ENCODE measurements at places on chromosomes 13 and 19. TPM values are rescaled to one million over a fixed set of nuclear protein-coding genes. Genes with fewer than 3 reads are reported as not detected.

- no peak for DNase-seq
Measured at GRCh38 chr19:46390866-46391265, 22.5 kb downstream of the CCDC8 start.

DNA sequence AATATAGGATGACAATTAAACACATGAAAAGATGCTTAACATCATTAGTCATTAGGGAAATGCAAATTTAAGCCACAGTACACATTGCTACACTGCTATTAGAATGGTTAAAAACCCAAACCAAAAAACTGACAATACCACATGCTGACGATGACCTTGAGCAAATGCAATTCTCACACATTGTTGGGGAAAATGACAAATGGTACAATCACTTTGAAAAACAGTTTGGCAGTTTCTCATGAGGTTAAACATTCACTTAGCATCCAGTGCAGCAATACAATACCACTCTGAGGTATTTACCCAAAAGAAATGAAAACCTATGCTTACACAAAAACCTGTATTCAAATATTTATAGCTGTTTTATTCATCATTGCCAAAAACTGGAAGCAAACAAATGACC is 11.3 kb downstream of the FLT3 start:
- no peak for DNase-seq

DNA sequence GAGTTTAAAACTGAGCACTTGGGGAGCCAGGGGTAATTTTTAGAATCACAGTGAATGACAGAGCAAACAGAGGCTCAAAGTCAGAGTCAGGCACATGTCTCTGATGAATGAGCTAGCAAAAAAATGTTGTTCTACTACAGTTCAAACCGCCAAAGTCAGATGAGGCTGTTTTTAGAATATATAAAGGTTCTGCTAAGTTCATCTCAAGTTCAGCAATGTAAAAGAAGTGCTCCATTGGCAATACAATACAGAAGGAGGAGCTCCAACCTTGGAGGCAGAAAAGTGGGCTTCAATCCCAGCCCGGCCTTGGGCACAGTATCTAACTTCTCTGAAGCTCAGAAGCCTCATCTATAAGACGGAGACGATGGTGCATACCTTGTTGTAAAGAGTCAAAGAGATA is 70.1 kb upstream of the IPO5 start:
- no peak for DNase-seq

DNA sequence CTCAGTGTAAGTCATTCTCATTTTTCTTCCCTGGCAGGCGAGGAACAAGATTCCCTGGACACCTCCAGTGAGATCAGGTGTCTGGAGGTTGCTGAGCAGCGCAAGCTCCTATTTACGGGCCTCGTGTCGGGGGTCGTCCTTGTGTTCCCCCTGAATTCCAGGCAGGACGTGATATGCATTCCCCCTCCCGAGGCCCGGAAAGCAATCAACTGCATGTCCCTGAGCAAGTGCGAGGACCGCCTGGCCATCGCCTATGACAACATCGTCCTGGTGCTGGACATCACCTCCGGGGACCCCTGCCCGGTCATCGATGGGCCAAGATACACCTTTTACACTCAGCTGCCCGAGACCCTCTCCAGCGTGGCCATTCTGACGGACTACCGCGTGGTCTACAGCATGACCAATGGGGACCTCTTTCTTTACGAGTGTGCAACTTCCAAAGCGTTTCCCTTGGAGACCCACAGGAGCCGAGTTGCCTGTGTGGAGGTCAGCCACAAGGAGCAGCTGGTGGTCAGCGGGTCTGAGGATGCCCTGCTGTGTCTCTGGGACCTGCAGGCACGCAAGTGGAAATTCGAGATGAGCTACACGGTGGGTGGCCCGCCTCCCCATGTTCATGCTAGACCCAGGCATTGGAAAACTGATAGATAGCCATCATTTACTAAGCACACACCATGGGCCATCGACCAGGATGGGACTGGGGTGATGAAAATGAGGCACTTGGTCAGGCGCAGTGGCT is 21.5 kb upstream of the SIN3B start:
- DNase-seq: no peak

DNA sequence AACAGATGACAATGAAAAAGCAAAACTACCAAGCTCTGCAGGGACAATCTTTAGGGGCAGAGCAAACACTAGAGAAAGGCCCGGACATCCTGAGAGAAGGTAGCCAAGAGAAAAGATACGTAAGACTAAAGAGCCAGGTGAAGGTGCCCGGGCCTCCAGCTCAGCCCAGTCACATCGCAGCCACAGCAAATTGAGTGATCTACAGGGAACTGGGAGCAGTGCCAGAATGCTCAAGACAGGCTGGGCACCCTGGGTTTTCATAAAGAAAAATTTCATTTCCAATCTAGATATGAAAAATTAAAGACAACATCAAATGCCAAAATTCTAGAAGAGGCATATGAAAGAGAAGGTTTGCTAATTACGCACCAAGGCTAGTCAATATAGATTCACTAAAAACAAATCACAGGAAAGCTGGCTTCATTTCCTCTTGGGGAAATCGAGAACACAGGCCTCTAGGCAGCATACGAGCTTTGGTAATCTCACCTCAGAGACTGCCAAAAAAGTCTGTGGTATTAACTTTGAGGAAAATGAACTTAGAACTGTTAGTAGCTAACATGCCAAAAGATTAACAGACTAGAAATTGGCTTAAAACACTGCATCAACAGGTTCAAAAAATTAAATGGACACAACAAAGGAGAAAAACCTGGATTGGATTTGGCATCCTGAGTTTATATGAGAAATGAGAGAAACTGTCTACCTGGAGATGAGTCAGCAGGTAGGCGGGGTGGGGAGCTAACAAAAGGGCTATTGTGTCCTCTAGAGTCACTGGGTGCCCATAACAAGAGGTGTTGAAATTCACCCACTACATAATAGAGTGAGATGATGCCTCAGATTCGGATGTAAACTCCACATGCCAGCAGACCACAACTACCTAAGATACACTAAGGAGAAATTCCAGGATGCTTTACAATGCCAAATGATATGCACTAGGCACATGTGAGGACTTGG is 6.6 kb downstream of the ANKRD10 start:
- DNase-seq: no peak

DNA sequence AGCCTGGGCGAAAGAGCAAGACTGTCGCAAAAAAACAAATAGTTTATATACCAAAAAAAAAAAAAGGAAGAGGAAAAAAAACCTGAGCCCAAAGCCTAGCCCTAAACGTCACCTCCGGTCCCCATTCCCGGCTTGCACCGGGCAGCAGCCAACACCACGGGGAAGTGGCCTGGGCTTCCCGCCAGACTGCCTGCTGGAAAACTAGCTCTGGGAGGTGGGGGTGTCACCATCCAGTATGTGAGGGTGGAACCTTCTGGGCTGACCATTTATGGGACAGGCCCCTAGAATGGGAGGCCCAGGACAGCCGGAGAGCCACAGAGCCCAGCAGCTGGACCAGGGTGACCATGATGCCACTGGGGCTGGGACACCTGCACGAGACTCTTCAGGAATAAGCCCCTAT is 37.3 kb downstream of the IL12RB1 start:
- no peak for DNase-seq

GRCh38 chr19:35459414-35460082 is 11.5 kb downstream of the FFAR2 start:
- no peak for DNase-seq

The TEX101 gene
- total RNA-seq: not detected

- no peak for DNase-seq
Measured at GRCh38 chr19:49579947-49580263, 451 bp downstream of the NOSIP start.

DNA sequence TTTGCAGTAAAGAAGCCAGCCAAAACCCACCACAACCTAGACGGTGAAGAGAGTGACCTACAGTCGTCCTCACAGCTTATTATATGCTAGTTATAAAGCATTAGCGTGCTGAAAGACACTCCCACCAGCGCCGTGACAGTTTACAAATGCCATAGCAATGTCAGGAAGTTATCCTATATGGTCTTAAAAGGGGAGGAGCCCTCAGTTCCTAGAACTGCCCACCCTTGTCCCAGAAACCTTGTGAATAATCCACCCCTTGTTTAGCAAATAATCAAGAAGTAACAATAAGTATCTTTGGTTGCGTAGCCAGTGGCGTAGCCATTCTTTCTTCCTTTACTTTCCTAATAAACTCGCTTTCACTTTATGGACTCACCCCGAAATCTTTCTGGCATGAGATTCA is 227.9 kb upstream of the ARGLU1 start:
- DNase-seq: no peak

DNA sequence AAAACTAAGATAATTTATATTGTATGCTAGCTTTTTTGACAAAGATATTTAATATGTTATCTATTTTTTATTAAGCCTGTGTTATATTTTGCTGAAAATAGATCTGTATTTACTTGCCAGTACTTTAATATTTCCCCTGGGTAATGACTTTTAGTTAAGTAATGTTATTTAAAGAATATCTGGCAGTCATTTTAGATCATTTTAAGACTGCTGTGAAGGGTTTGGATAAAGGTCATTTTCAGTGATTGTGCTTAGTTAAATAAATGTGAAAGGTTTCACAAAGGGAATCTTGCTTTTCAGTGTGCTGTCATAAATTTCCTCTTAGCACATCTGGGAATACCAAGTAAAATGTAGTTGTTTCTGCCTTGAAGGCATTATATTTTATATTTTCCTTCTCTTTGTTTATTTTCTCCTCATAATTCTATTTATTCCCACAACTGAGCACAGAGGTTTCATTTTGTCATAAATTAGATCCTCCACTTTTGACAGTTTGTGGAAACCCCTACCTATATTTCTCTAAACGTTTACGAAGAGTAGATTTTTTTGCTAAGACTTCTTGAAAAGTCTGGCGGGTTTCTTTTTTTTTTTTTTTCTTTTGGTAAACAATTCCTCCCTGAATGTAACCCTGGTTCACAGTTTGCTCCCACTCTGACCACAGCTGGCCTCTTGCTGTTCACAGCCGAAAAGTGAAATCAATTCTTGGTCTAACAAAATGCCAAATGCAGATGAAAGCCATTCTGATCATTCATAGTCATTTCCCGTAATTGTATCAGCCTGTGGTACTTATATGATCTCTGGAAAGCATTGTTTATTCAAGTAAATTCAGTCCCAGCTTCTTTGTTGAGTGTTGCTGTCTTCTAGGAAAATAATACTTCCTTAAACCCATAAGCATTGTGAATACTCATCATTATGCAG is 87.8 kb downstream of the MAB21L1 start:
- DNase-seq: no peak

DNA sequence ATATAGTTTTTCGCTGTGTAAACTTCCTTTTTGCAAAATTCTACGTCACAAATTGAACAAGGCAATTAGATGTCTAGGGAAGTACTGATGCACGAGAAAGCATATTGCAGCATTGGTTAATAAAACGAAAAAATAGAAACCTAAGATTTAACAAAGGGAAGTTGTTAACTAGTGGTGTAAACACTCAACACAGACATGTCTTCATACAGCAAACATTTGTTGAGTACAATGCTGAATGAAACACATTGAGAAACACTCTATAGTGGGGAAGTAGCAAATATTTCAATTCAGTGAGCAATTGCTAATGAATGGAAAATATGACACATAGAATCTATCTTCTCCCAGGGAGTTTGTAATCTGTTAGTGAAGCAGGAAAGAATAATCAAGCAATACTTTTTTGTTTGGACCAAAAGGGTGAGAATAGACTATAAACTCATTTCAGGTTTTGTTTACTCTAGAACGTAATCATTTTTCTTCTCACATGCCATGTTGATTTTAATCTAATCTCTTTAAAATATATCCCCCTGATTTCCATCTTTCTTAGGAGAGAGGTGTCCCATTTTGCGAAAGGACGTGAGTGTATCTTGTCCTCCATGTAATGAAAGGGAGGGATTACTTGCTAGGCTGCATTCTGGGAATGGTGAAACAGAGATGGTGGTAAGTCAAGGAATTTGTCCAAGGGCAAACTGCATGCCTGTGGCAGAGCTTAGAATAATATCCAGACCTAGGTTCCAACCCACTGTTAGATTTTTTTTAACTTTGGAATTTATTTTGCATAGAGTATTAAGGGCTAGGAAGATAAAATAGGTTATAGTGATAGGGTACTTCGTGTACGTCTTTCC is 1.7 kb upstream of the ANKRD10 start:
- no peak for DNase-seq

DNA sequence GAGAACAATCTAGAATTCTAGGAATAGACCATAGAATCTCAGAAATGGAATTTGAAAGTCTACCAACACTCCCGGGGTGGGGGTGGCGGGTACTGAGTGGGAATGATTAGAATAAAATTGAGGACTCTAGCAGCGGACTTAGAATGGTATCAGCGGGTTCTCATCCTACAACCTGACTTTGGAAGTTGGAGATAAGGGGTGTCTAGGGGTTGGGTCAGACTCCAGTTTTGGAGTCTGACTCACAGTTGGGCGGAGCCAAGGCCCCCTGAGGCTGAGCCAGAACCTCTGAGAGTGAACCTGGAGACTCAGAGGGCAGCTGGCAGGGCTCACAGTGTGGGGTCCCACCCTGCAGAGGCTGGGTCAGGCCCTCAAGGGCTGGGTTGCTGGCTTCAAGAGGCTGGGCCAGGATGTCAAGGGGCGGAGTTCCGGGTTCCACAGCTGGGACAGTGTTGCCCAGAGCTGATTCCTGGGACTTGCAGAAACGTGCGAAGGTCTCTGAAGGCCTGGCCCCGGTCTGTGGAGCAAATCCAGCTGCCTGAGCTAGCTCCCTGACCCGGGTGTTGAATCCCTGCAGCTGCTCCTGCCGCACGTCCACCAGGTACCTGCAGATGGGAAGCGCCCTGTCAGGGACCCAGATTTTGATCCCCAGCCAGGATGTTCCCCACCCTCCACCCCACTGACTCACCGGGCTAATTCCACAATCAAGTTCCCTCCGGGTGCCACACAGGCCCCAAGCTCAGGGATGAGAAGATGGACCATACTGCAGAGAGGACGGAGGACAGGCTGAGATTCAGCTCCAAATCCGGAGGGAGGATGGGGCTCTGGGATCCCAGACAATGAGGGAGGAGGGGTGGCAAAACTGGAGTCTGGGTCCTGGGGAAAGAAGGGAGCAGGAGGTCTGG is 1.6 kb upstream of the TNNI3 start:
- no peak for DNase-seq

DNA sequence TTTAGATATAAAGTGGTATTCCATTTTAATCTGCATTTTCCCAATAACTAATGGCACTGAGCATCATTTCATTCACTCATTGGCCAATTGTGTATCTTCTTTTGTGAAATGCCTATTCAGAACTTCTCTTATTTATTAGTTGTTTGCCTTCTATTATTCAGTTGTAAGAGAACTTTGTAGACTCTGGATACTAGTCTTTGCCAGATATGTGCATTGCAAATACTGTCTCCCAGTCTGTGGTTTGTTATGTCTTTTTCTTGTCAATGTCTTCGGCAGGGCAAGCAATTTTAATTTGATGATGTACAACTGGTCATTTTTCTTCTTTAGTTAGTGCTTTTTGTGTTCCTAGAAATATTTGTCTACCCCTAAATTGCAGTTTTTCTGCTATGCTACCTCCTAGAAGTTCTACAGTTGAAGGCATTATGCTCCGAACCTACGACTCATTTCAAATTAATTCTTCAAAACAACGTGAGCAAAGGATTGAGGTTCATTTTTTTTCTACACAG is 115.9 kb downstream of the TSHZ3 start:
- no peak for DNase-seq

The DCUN1D2 gene
- total RNA-seq: 37.5 TPM

The SPIB gene
- total RNA-seq: 4.5 TPM

GRCh38 chr19:23116802-23117571 is at the start of gene ZNF730:
Gene ZNF730 (plus strand): TSS chr19:23117025. CDS start chr19:23117174, 149 bp downstream.
- peak; percentile 17 for DNase-seq

Data from naive thymus-derived CD8-positive, alpha-beta T cell (primary cell).